ENCODE measurements at places on chromosomes 12 and 14.

- DNase-seq, result no peak
These were observed 62.7 kb downstream of the RASSF3 start for GRCh38 chr12:64672925-64673409.

- DNase-seq, result no peak
These were observed 7.7 kb downstream of the GNPTAB start for GRCh38 chr12:101823039-101823438.

- no peak for DNase-seq
These were observed 9.3 kb upstream of the C12orf43 start for GRCh38 chr12:121025442-121026226.

DNA sequence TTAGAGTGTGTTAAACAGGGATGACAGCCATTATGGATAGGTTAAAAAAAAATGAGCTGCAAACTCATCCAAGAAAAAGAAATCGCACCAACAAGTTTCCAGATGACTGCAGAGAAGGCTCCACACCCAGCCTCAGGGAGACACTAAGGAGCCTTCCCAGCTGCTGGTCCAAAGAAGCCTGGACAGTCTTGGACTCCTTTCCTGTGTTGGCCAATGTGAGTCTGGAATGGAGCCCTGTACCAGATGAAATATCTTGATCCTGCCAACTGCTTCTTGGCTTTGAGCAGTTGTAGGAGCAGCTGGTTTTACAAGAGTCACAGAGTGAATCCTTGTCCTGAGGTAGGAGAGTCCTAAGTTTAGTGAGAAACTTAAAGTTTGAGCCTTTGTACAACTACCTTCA is 44.5 kb downstream of the SLC38A1 start:
- peak; percentile 75 for DNase-seq

DNA sequence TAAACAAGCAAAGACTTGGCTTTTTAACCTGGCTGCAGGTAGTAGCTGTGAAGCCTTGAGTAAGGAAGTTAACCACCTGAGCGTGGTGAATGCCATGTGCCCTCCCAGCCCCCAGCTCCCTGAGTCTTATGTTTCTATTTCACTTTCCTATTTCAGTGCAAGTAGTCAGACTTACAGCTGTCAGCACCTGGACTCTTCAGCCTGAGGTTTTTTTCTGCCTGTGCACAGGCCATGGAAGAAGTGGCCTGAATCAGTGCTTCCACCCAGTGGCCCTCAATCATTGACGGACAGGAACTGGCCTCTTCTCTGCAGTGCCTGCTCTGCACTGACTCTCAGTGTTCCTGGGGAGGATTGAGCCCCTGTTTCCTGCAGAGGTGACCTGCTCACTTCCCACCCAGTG is 796.4 kb downstream of the MED13L start:
- no peak for DNase-seq

DNA sequence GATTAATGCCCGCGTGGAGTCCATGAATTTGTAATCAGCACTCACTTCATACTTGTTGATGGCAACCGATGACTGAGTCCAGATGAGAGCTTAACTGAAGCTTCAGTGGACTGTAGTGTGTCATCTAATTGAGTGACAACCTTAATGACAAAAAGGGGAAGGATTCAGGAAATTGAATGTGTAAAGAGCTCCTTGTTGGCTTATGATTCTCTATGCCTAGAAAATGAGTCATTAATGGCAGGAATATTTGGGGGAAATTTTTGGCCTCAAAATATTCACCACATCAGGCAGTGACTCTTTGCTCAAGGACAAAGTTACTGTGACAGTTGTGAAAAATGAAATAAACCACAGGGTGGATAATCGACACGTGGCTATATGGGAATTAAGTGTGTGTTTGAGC is 55.3 kb upstream of the STON2 start:
- no peak for DNase-seq

DNA sequence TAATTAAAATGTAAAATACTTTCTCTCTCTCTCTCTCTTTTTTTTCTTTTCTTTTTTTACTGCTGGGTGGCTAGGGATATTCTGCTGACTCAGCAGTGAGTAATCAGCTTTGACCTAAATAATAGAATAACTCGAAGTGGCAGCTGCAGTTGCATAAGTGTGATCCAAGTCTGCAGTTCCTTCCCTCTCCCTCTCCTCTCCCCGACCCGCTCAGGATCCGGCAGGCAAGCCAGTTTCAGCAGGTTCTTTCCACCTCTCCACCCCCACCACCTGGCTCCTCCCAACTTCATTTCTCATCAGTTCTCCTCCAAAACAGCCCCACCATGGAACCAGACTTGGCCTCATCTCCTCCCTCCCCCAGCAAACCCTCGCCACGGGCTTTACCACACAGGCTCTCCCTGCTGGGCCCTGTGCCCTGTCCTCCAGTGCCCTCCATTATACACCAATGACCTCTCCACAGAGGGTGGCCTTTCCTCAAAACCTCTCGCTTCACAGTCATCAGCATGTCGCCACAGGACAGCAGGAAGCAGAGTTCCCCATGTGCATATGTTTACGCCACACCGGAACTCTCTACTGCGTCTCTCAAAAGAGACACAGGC is 22.4 kb downstream of the SLC7A8 start:
- DNase-seq, result peak; percentile 78

GRCh38 chr14:55593698-55594097 is 13.7 kb downstream of the KTN1 start:
- DNase-seq, result no peak

DNA sequence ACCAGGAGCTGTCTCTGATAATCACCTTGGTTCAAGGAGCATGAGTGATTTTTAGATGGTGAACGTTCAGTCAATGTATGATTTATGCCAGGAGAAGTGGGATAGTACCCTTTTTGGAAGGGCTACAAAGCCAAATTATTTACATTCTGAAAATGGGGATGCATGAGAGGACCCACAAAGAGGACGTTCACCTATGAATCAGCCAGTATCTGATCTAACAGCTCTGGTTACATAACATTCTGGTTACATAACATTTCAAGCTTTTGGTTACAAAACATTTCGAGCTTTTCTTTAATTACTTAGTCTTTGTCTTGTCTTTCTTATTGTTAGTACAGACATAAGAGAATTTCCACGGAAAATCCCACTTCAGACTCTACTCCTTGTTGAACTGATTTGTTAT is 68.8 kb downstream of the SLCO1A2 start:
- DNase-seq, result no peak

- no peak for DNase-seq
These were observed 136.5 kb upstream of the MYL2 start for GRCh38 chr12:111056618-111057521.

GRCh38 chr12:69129564-69129963 is 109.8 kb upstream of the CPSF6 start:
- no peak for DNase-seq

GRCh38 chr12:111768159-111768895 is 1.6 kb downstream of the ALDH2 start:
- DNase-seq, result no peak

DNA sequence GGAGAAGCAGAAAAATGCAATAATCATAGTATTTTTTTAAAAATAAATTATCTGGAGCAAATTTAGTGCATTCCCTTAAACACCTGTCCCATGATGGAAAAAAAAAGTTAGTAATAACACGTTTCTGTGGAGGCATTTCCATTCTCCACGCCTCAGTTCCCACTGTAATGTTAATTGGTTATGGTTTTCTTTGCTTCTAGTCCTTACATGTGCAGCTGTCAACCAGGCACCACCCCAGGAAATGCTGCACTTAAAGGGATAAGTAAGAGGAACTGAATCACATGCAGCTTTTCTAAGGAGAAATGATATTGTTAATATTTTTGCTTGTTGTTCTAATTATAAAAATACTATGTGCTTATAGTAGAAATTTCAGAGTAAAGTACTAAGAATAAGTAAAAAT is 240.3 kb downstream of the ZFP36L1 start:
- DNase-seq, result peak; percentile 35

DNA sequence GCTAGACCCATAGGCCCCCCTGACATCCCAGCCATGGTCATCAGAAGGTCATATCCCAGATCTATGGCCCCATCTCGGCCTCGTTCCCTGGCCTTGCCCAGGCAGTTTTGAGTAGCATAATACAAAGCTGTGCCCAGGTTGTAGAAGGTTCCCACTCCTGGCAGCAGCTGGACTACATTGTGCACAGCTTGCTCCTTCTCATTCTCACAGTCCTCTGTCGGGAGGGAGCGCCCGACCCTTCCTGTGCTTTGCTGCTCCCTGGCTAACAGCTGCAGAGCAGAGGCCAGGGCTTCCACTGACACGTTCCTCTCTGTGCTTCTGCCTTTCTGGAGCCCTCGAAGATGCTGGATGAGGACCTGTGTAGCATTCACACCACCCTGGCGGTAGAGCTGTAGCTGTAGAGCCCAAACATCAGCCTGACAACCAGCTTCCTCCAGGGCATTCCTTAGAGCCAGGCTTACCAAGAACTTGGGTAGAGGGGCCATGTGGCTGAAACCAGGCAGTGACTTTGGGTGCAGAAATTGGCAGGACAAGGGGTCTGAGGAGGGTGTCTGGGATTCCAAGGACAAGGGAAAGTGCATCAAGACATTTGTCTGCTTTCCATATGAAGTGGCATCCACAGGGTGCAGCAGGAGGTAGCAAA is 1.0 kb downstream of the APOF start:
- DNase-seq, result no peak

GRCh38 chr12:128753438-128753837 is 70.3 kb downstream of the SLC15A4 start:
- DNase-seq, result no peak

GRCh38 chr14:63421919-63422318 is 103.2 kb upstream of the GPHB5 start:
- DNase-seq, result no peak

GRCh38 chr12:114681116-114681871 is 2.7 kb downstream of the TBX3 start:
- DNase-seq, result peak; percentile 29

DNA sequence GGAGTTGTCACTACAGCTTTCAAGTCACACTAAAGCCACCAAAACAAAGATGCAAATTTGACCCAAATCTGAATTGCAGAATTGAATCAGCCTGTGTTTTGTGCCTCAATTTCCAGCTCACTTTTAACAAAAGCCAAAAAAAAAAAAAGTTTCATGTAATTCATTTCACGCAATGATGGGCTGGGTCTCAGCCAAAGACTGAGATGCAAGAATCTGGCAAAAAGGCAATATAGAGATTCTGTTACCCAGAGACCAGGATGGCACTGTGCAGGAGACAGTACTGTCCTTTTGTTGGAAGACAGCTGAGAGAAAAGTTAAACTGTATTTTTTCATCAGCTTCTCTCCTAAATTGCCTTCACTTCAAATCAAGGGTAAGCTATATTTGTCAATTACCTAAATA is 205.7 kb upstream of the NPAS3 start:
- no peak for DNase-seq

- no peak for DNase-seq
These were observed 6.7 kb downstream of the CFL2 start for GRCh38 chr14:34707722-34708121.

DNA sequence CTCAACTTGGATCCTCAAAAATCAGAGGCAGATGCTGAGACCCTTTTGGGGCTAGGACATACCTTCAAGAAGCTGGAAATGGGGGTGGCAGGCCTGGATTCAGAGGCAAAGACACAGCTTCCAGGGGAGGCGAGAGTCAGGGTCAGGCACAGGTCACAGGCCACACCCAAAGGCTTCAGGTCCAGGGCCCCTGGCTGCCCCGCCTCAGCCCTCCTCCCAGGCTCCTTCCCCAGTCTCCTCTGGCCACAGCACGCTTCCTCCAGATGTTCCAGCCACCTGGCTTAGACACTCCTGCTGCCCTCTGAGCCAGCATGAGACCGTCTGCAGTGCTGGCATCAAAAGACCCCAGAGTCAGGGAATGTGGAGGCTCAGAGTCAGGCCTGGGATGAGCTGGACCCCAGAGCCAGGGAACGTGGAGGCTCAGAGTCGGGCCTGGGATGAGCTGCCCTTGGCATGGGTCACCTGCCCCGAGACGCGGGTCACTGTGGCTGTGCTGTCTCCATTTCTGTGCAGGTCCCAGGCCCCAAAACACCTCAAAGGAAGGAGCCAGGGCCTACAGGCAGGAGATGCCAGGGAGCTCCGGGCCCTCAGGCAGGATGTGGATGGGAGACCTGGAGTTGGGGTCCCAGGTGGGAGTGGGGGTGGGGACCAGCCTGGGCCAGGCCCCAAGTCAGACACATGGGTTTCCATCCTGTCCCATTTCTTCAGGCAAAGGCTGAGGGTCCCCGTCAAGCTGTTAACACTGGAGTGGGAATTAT is 58.9 kb downstream of the DIO3 start:
- DNase-seq, result peak; percentile 2

- DNase-seq, result peak; percentile 22
These were observed 25.0 kb upstream of the GTF2A1 start for GRCh38 chr14:81245771-81246170.

GRCh38 chr14:88297306-88297705 is 25.8 kb downstream of the KCNK10 start:
- no peak for DNase-seq

GRCh38 chr12:42473561-42473960 is 116.0 kb downstream of the PRICKLE1 start:
- DNase-seq, result no peak

GRCh38 chr12:2646341-2646740 is 148.4 kb upstream of the FKBP4 start:
- DNase-seq, result no peak

DNA sequence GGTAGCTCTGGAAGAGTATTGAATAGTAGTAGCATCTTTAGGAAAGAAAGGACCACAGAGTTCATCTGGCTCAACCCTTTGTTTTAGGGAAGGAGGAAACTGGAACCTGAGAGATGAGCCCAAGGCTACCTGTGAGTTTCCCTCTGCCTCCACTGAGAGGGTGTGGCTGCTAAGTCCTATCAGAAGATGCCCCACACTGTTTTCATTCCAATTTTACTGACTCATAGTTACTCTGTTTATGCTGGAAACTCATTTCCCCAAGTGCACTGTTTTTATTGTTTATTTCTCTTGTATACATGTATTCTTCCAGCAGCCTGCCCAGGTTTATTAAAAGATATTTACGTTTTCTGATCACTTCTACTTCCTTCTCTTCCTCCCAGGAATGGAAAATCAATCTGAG is 127.4 kb upstream of the ARHGAP5 start:
- DNase-seq, result no peak

- DNase-seq, result no peak
These were observed 139.8 kb downstream of the DACT1 start for GRCh38 chr14:58777541-58777979.

GRCh38 chr12:93173178-93173957 is 204.4 kb upstream of the NUDT4 start:
- no peak for DNase-seq

DNA sequence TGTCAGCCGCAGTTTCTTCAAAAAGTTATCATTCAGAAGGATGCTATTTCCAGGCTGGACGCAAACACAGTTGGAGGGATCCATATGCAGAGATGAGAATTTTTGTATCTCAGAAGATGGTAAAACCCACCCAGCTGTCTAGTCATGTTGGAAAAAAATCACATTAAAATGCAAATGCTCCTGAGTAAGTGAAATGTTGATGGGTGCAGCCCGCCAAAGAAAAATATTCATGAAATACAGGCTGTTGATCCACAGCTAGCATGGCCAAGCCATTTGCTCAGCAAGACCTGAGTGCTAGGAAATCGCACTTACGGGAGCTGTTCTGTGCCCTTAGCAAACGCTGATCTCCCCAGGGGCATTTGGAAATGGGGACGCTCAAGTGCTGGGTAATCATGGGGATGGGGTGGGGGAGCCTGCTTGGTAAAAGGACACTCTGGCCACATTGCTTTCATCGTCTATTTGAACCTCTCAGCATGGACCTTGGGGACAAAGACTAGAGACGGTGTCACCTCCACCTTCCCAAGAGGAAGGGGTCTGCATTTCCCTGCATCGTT is 25.7 kb downstream of the TUNAR start:
- DNase-seq, result no peak
